Left renal cortex interstitium (tissue), 4 donors: ENCODE measurements at places on chromosomes 5 and 9.
A peak's percentile ranks its signal among the peaks of the same experiment; 100 is the strongest.

GRCh38 chr5:115484368-115484767 lies 60.2 kb downstream of the FEM1C start:
- DNase-seq, result no peak

- DNase-seq, result no peak
These were observed 51.7 kb downstream of the ERGIC1 start for GRCh38 chr5:172885597-172886340.

GRCh38 chr9:127291246-127291778 lies 26.7 kb downstream of the GARNL3 start:
- no peak for DNase-seq

DNA sequence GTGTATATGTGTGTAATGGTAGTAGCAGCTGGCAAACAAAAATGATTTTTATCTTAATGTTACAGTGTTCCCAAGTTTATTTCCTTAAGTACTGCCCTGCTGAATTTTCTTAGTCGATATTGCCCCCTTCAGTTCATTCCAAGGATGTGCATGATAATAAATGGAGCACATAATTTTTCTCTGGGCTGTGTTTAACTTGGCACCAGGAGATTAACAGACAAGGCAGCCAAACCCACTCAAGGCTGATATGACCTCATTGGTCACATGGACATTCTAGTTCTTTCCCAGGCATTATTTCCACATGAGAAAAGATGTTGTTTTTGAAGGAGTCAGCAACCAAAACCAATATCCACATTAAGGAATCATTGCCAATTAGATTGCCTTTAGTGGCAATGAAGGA lies 61.8 kb downstream of the COX7C start:
- DNase-seq, result peak; percentile 32

- no peak for DNase-seq
These were observed 222.5 kb upstream of the IL12B start for GRCh38 chr5:159552751-159553150.
